Right ventricle myocardium inferior (tissue), 1 donor: ENCODE measurements at places on chromosomes 16 and 17.

DNA sequence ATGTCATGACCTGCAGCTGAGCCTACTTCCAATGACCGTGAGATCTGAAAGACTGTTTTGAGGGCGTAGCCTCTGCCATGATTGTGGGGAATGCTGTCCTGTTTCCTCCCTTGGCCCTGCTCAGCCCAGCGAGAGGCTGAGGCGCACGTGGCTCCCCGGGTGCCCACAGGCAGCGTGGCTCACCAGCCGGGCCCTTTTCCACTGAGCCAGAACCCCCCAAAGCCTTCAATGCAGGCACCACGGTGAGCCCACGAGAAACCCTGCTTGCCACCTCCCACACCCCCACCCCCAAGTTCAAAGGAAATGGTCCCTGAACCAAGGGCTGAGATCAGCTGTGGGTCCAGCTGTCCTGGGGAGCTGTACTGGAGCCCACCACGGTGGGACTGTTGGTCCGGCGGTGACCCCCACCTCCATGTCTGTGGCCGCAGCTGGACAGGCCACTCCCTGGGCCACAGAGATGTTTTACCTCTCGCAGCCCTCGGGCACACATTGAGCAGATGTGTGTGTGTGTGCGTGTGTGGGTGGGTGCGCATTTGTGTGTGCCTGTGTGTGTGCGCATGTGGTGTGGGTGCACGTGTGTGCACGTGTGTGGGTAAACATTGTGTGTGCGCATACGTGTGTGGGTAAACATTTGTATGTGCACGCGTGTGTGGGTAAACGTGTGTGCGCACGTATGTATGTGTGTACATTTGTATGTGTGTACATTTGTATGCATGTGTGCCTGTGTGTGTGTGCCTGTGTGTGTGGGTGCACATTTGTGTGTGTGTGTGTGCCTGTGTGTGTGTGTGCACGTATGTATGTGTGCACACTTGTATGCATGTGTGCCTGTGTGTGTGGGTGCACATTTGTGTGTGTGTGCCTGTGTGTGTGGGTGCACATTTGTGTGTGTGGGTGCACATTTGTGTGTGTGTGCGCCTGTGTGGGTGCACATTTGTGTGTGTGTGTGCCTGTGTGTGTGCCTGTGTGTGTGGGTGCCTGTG, 5.0 kb upstream of the MC1R start:
- no peak for DNase-seq

- peak; percentile 65 for DNase-seq
Measured at GRCh38 chr16:55912022-55912421, 36.8 kb upstream of the CES5A start.

DNA sequence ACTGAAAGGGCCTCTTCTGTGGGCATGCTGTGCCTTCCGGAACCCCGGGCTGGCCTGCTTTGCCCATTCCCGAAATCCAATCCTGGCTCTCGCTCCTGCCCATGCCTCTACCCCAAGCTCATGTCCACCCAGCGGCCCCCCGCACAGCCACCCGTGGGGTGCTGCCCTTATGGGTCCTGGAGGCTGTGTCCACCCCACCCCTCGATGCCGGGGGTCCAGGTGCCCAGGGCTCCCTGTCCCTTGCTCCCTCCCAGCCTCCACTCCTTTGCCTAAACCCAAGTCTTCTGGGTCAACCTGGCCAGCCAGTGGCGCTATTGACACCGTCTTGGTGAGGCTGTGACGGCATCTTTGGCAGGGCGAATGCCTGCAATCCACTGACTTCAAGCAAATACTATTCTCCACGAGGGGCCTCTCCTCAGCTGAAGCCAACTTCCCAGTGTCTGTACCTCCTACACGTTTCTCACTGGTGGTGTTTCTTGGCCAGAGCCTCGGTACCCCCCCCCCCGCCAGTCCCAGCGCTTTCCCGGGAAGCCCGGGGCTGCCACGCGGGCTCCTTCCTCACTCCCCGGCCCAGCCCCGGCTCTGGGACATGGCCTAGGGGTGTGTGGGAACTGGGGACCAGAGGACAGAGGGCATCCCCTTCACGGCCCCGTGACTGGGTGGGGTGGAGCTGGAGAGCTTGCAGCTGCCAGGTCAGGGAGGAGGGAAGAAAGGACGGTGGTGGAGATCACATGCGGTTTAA, 12.2 kb upstream of the DUS1L start:
- DNase-seq = no peak

DNA sequence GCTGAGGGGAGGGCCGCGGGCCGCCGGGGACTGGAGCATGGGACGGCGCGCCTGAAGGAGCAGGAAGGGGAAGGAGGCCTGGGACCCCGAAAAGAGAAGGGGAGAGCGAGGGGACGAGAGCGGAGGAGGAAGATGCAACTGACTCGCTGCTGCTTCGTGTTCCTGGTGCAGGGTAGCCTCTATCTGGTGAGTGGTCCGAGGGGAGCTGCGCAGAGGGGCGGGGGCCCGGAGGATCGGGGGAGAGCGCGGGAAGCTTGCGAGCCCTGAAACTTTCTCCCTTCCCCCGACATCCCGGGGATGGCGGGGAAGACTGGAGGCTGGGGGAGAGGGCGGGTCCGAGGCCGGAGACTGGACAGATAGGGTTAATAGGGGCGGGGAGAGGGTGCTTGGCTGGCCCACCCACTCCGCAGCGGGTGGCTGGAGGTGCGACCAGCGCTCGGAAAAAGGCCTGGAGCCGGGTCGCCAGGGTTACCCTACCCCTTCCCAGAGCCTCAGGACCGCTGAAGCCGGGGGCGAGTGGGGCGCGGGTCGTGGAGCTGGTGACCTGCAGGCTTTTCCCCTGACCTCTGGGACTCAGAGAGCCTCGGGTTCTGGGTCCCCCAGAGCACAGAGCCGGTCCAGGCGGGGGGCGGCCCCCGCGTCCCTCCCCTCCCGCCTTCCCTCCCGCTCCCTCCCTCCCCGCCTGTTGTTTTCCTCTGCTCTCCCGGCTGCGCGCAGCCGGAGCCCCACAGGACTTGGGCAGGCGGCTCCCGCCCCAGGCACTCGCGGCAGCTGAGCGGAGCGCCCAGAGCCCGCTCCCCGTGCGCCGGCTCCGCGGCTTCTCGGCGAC, 631 bp downstream of the NXPH3 start:
- DNase-seq = peak; percentile 77

DNA sequence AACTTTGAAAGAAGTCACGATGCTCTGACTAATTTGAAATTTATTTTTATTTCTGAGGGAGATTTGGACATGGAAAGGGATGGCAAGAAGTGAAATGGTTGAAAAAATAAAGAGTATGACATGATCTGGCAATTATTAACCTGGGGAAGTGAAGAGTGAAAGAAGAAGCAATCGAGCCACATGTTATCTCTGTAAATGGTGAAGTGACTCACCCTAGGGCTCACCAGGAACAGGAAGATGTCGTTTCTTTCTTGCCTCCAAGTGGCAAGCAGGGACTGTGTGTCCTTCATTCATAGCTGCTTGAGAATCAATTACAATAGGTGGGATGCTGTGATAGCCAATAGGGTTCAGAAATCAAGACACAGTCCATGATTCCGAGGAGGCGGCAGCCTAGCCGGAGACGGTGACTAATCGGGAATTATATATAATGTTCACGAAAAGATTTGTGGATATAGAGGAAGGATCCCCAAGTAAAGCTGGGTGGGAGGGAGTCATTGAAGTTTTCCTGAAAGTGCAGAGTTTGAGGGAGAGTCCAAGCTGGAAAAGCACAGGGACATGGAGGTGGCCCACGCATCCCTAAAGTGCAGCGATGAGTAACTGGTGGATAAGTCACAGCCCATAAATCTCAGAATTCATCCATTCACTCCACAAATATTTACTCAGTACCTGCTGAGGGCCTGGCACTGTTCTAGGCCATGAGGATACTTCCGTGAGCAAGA, 18.2 kb upstream of the KRT20 start:
- DNase-seq = no peak

DNA sequence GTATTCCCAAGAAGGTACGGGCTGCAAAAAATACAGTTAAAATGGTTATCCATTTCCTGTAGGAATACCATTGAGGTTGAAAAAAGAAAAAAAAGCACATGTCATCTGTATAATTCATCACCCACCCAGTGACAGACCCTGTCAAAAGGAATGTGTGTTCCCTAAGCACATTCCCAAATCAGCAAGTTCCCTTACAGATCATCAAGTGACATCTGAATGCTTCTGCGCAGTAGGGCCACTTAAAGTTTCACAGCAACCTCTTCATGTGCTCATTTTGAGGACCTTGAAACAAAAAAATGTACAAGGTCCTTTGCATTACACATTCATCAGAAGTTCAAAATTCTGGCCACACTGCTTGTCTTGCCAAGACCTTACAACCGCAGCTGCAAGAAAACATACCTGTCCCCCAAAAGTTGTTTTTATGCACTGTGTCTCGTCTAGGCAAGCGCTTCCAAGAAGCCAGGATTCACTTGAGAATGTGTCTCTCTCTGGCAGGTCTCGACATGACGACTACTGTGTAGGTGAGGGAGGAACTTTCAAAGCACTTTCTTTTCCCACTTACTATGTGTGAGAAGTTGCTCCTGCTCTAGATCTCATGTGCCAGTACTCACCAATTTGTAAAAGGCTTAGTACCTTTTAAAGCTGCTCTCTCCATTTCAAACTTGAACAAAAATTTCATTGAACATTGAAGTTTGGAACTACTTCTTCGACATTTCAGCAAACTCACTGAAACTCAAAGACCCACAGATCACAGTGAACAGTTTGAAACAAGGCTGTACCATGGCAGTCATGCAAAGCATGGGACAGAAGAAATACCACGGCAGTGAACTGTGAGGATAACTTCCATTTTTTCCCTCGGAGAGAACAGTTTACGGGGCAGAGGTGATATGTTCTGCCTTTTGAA, 4.3 kb upstream of the POLG2 start:
- no peak for DNase-seq

DNA sequence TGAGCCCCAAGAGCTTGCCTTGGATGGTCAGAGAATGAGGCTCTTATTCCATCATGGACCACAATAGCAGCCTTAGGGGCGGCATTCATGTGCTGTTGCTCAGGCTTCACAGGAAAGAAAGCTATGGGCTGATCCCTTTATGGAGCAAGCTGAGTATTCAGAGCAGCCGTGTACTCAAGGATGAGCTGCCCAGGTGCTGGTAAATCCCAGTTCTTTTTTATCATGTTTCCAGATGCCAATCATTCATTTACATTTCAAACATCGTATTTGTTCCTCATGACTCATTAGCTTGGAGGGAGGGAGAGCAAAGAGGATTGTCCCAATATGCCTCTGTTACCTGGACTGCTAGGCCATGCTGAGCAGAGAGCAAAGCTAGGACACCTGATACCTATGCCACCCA, 475.7 kb downstream of the SHISA9 start:
- no peak for DNase-seq

- DNase-seq = no peak
Measured at GRCh38 chr16:8943966-8944759, 19.5 kb downstream of the USP7 start.

DNA sequence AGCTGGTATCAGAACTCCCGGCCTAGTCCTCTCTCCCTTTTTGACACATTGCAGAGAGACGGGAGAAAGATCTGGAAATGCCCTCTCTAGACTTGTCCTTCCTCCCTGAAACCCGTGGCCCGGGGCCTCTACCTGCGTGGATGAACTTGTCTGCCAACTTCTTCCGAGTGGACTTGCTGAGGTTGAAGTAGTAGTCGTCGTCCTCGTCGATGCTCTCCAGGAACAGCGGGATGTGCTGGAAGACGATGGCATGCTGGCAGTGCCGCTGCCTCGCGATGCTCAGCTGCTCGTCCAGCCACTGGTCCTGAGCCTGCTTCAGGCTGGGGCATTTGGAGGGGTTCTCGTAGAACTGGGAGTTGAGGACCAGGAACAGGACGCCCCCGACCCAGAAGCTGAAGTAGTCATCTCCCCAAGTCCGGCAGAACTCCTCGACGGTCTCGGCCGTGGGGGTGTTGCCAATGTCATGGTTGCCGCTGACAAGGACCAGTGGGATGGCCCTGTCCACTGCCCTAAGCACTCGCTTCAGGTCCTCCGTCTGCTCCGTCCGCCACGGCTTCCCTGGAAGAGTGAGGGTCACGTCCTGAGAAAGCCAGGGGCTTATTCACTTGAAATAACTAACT, 99.1 kb downstream of the CPPED1 start:
- DNase-seq = no peak

- DNase-seq = no peak
Measured at GRCh38 chr16:57801098-57801808, 1.0 kb downstream of the KIFC3 start.

- DNase-seq = peak; percentile 88
Measured at GRCh38 chr17:78879635-78880186, 23.3 kb downstream of the CEP295NL start.

- no peak for DNase-seq
Measured at GRCh38 chr17:17866897-17867296, 30.1 kb upstream of the SREBF1 start.

- no peak for DNase-seq
Measured at GRCh38 chr17:78532922-78533640, 44.1 kb downstream of the DNAH17 start.

DNA sequence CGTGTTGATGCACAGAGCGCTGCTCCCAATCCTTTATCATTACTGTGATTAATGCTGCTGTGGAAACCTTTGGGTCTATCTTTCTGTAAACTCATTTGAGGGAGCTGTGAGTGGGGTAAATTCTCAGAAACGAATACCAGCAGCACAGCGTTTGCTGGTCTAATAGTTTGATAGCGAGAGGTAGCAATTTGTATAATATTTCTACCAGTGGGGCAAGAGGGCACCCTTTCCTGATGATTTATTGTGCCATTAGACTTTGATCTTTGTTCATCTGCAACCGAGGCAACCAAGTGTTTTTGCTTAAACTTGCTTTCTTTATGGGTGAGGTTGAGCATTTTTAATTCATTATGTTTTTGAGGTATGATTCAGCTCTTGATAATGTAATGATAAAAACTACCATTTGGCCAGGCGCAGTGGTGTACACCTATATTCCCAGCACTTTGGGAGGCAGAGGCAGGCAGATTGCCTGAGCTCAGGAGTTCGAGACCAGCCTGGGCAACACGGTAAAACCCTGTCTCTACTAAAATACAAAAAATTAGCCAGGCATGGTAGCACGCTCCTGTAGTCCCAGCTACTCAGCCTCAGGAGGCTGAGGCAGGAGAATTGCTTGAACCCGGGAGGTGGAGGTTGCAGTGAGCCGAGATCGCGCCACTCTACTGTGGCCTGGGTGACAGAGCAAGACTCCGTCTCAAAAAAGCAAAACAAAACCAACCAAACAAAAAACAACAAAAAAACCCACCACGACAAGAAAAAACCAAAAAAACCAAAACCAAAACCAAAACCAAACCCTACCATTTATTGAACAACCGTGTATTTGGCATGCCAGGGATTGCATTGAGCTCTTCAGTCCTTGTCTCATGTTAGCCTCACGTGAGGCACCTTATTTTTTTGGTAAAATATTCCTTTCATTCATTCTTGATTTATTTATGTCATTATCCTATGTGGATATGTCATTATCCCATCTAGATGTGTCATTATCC, 81.5 kb downstream of the PLCG2 start:
- no peak for DNase-seq

- DNase-seq = no peak
Measured at GRCh38 chr17:79029327-79030009, 5.5 kb downstream of the C1QTNF1 start.
